ENCODE measurements at places on chromosomes 4 and X.

GRCh38 chr4:151860561-151861093 lies 99.8 kb upstream of the GATB start:
- no peak for DNase-seq

DNA sequence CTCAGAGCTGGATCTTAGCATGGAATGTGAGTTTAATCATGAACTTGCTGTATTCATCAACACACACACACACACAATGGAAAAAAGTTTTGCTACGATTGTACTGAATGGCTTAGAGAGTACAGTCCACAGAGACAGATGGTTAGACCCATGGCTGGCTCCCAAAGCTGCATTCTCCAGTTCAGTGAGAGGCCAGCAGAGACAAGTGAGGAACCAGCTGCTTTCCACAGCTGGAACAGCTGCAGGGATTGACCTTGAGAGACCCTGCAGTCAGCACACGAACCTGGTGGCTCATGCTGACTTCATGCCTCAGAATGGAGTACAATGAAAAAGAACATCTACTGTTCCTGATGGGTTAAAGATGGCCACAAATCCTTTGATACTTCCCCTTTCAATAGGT lies 94.5 kb downstream of the DHX15 start:
- DNase-seq = no peak

DNA sequence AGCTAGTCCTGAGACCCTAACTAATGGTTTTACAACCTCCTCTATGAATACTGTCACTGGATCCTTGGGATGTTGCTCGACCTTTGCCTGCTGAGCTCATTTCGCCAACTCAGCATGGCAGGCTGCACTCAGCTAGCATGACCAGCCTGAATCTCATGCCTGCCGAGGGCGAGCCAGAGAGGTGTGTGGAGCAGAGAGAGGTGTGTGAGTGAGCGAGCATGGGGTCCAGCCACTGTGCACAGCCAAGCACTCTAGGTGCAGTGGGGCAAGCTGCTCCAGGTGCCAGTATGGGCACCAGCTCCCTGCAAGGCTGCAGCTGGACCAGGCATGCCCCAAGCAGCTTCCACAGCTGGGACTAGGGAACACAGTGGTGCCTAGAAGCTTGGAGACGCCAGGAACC lies 410.9 kb downstream of the PCDH10 start:
- DNase-seq = no peak

DNA sequence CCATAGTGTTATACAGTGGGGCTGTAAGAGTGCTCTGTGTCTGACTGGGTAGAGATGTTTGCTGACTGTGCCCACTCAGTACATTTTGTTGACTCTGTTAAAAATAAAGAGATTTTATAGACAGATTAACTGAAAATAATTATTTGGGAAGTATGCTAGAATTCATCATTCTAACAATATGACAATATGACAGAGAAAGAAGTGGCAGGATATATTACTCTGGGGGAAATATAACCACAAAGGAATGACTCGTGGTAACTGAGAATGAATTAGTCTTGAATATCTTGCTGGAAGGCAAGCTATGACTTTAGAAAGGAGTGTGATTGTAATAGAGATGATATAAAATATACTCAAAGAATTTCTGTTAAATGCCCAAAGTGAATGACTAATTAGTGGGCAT lies 46.8 kb downstream of the TMEM165 start:
- DNase-seq = no peak

DNA sequence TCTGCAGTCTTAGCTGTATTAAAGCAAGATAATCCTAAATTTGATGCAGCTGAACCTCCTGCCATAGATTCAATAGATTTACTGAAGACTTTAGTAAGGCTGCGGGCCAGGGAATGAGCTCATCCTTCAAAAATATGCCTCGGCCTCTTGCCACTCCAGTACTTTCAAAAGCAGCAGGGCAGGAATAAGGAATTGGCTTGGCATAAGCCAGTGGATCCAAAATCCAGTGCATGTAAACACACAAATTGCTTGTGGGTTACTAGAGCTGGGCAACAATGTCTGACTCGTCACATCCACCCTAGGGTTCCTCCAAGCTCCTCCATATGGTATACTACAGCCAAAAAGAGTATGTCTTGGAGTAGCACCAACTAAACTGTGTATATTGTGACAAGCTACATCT lies 165.0 kb downstream of the AMELX start:
- DNase-seq = no peak

DNA sequence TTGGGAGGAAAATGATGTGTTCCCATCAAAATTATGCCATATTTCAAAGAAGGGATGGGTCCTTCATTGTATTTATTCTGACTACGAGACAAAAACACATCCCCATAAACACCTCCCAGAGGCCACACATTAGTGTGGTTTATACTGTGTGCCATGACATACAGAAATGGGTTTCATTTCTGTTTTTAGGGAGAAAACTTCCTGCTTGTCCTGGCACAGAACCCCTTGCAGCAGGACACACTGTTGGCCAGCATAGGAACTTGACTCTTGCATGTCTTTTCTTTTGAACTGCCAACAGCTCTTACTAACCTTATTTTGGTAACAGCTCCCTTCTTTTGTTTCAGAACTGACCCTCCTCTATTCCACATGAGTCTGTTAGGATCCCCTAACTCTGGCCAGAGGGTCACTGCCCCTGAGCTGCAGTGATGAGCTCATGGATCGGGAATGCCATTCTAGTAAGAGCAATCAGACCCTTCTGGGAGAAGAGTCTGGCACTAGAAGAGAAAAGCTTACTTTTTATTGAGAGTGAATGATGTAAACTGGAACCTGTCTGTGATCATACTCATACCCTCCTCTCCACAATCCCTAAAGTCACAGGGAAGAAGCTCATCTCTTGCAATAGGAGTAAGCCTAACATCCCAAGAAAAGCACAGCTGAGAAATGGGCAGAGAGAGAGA lies 86.4 kb downstream of the SMIM20 start:
- no peak for DNase-seq

- no peak for DNase-seq
Measured at GRCh38 chrX:111634823-111635729, 45.9 kb upstream of the ALG13 start.

DNA sequence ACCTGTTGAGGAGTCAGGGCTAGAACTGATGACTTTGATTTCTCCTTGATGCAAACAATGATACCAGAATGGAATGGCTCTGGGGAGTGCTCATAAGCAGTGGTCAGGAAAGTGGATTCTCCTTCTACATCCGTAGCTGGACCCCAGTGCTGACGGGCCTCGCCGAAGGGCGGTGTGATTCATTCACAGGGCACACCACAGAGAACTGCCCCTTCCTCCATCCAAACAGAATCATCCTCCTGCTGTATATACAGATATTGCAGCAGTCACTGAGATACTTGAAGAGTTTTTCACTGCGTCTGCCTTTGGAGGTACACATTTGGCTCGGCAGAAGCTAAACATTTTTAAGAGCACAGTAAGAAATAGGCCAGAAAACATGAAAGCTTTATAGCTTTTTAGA lies 7.3 kb upstream of the DCTD start:
- DNase-seq = no peak

- no peak for DNase-seq
Measured at GRCh38 chrX:45743906-45744625, 543.4 kb upstream of the DIPK2B start.

DNA sequence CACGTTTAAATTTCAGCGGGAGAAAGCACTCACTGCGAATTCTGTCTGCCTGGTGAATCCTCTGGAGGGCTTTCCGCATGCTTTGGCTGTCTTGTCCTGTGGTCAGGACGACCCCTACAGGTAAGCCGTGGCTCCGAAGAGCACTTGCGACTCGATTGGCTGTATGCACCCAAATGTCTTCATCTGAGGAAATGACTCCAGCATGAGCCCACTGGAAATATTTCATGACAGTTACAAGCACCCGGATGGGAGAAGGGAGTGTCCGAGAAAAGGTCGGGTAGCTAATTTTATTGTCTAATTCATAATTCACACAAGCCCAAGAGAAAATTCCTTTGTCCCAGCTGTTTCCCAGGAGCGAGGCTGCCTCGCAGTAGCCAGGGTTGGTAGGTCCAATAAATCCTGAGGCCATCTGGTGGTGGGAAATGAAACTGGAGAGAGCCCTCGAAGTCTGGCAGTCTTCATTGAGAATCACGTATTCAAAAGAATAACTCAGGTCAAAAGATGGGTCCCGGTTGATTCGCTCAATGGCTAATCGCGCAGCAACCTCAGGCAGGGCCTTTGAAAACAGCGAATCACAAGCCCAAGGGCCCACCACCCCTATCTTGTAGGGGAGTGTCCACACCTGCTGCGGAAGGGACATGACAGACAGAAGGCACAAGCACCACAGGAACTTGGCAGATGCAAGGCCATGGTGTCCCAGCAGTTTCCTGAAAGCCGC lies 6.6 kb downstream of the GUCY2F start:
- no peak for DNase-seq

DNA sequence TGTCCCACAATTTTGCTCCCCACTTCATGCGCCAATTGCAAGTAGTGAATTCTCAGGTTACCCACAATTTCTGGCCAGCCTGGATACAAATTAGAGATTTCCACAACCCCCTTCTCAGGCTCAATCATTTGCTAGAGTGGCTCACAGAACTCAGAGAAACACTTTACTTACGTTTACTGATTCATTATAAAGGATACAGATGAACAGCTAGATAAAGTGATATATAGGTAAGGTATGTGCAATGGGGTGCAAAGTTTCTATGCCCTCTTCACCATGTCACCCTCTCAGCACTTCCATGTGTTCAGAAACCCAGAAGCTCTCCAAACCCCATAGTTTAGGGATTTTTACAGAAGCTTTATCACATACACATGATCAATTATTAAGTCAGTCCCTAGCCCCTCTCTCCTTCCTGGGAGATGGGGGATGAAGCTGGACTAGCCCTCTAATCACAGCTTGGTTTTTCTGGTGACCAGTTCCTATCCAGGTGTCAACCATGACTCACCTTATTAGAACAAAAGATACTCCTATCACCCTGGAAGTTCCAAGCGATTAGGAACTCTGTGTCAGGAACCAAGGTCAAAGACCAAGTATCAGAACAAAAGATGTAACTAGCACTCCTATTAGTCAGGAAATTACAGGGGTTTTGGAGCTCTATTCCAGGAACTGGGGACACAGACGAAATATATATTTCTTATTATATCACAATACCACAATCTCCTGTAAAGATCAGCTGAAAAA lies 33.5 kb upstream of the PRRG1 start:
- no peak for DNase-seq

DNA sequence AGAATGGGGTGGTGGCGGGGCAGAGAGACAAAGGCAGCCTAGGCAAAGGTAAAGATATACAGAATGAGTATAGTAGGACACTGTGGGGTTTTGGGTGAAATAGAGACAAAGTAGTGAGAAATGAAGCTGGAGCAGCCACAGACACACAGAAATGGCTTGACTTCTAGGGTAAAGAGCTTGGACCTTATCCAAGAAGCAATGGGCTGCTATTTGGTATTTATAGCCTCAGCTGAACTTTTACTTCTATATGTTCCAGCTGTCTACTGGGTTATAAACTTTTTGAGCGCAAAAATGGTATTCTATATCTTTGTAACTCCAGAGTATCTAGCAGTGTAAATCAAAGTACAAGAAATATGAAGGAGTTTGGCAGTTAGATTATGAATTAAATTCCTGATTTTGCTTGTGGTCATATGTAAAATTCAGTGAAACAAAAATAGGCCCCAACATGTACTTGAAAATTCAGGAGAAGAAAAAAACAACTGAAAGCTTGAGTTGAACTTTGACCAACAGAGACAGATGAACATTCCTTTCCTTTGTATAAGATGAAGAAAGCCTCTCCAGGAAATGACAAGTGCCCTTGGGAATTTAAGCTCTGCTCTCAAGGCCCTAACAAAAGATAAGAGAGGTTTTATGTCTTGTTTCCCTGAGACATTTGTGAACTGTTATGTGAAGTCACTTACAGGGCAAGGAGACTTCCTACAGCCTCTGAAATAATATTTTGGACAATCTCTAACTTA lies 354.1 kb downstream of the CHIC1 start:
- no peak for DNase-seq

GRCh38 chrX:1246816-1247215 lies 21.8 kb upstream of the CSF2RA start:
- DNase-seq = peak; percentile 51

DNA sequence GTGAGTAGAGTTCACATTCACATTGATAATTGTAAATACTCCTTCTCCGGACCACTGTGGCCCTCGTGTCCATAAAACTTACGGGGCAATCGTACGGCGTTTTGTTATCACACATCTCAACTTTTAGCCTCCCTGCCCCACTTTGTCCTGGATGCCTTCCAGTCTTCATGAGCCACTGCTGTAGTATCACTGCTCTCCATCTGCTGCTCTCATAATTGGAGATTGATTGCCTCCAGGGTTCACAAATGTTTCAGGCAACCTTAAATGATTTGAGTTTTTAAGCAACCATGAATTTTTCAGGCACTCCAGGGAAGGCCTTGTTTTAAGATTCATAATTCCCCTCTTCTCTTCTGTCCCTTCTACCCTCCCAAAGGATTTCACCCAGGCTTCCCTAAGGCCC lies 28.4 kb downstream of the ALPK1 start:
- DNase-seq = no peak

- DNase-seq = no peak
Measured at GRCh38 chrX:36071061-36071460, 151.5 kb downstream of the CFAP47 start.

- DNase-seq = no peak
Measured at GRCh38 chr4:127667116-127667515, 34.4 kb downstream of the INTU start.

GRCh38 chr4:48268956-48269860 lies at the start of gene TEC:
Gene TEC (minus strand): TSS chr4:48269838. CDS start chr4:48228614, 41,224 bp downstream.
- DNase-seq = no peak

DNA sequence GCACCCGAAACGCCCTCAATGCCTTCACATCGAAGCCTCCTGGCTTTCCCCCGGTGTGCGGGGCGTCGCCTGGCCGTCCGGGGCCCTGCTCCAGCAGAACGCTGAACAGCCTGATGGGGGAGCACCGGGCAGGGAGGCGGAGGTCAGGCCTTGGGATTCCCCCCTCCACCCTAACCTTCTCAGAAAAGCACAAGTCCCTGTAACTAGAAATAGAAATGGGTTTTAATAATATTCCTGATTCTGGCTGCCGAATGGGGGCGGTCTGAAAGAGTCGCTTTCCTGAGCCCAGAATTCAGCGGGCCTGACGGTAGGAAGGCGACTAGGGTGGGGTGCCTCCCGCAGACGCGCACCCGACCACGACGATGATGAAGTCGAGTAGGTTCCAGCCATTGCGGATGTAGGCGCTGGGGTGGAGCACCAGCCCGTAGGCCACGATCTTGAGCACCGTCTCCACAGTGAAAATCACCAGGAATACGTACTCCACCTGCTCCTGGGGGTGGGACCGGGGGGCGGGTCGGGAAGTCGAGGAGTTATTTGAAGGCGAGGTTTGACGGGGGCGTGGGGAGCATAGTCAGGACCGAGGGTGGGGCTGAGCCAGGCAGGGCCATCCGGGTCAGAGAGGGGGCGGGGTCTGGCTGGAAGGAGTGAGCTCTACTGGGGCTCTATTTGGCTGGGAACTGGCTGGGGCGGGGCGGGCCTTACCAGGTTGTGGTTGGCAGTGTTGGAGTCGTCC lies 2.5 kb downstream of the CACNA1F start:
- no peak for DNase-seq

- DNase-seq = no peak
Measured at GRCh38 chr4:15104825-15105224, 102.5 kb downstream of the CPEB2 start.
